AG09319 (cell line): ENCODE measurements at places on chromosomes 2 and 18.

GRCh38 chr2:15311201-15311907 lies 249.8 kb downstream of the NBAS start:
- DNase-seq, result no peak

- no peak for DNase-seq
Observed at GRCh38 chr18:13617826-13618515, 108.4 kb downstream of the FAM210A start.

DNA sequence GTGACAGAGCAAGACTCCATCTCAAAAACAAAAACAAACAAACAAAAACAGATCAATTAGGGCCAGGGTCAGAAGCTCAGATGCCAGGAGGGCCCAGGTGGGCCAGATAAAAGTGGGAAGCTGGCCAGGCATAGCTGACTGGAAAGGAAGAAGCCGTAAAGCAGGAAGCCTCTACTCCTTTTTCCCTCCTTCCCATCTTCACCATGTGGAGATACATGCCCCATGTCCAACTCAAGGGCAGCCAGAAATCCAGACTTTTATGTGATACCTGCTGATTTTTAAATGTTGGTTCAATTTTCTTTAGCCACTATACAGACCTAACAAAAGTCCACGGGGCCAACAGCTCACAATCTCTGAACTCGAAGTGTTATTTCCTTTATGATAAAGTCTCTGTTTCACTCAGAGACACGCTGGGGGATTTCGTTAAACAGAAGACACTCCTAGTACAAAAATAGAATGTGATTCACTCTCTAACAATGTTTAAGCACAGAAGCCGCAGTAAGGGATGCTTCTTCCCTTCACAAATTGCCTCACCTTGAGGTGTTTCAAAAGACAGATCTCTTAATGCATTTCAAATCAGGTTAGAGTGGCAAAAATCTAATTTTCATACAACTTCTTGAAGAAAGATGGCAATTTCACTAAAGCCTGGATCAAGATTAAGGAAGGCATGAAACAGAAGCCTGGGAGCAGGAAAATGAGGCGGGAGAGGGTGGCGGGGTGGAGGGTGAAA lies 14.0 kb downstream of the TMEM247 start:
- DNase-seq, result no peak

- no peak for DNase-seq
Observed at GRCh38 chr2:43360137-43360536, 133.7 kb upstream of the ZFP36L2 start.

DNA sequence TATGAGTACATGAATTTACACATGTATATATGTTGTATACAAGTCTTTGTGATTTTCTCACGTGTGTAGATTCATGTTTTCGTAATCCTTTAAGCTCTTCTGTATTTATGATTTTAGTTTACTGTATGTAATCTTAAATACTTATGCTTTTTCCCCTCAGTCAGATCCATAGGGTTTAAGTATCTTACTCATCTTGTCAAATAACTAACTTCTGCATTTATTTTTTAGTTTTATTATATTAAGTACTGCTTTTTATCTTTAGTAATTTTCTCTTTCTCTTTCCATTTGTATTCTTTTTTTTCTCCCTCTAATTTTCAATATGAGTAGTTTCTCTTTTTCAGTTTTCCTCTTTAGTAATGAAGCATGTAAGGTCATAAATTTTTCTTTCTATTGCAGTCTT lies 179.4 kb downstream of the LCLAT1 start:
- DNase-seq, result no peak

DNA sequence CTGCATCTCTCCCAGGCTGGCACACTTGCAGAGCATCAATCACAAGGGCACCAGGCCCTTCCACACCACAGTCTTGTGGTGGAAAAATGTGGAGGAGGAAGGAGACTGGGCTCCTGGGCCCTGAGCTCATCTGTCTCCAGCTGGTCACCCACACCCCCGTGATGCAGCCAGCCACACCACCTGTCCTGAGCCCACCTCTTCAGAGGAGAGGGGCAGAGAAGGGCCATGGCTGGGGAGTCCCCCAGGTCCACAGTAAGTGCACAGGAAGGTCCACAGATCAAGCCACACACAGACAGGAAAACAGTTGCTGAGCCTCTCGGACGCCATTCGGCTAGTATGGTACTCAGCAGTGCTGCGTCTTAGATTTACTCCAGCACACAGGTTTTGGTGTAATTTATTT lies 203.5 kb upstream of the SALL3 start:
- no peak for DNase-seq

GRCh38 chr2:233414273-233414654 lies 60.0 kb downstream of the DGKD start:
- DNase-seq, result no peak

DNA sequence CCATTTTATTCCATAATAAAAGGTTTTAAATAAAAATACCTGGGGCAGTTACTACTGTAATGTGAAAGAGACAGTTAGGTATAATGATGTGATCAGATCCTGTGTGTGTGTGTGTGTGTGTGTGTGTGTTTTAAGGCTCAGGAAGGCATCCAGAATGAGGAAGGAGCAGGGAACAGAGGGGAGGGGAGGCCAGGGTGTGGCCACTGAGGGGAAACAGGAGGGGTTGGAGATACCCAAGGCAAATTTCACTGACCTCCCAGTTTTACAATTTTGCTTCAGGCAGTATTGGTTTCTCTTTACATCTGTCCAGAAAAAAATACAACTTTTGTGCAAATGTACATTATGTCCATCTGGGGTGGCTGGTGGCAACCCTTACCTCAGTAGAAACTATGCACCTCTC lies 163.5 kb upstream of the FBXO11 start:
- no peak for DNase-seq

- no peak for DNase-seq
Observed at GRCh38 chr2:142605421-142605820, 272.0 kb upstream of the KYNU start.

- DNase-seq, result no peak
Observed at GRCh38 chr2:3633982-3634595, 23.9 kb upstream of the ALLC start.

DNA sequence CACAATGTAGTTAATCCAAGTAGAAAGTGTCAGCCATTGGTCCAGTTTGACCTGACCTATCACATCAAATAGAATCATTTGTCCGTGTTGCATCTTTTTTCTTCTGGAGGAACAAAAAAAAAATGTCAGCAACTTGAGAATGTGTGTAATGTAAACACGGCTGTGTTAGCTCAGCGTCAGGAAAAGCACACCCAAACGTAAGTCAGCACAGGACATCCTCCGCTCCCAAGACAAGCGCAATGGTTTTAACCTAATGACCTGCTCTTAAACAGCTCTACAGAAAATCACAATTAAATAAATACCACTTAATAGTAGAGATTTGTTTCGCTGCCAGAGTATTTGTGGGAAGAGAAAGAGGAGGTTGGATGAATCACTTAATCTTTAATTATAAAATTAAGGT lies 59.4 kb downstream of the OSR1 start:
- no peak for DNase-seq

DNA sequence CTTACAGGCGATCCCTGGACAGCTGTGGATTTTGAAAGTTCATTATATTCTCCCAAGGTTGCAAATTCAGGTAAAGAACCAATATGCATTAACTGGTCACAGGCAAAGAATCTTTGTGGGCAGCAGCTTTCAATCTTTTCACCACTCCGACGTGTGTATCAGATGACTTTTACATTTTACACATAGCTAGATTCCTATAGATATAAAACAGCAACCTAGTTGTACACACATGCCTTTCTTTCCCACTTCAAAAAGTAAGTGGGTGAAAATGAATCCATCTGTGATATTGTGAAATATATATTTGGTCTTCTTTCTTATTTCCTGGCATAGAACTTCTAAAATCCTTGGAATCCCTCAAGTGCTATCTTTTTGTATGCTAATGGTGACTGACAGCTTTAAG lies 72.5 kb downstream of the SCG2 start:
- no peak for DNase-seq

- no peak for DNase-seq
Observed at GRCh38 chr2:183031911-183032794, 6.1 kb downstream of the NCKAP1 start.

DNA sequence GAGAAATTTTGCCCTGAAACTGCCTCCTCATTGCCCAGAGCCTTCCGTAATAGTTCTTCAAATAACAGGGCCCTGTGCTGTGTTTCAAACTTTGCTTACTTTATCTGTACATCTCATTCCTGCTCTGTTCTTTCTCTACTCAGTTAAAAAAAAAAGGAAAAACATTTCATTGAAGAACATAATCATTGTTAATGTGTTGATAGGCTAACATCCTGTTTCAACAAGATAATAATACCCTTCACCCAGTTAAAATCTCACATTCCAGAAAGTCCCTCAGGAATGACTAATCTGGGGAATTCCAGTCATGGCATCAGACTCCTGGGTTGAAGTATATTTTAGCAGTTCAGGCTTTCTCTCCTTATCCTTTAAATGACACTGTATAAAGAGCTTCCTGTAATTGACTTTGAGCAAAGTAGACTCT lies 45.6 kb upstream of the ITGAV start:
- no peak for DNase-seq
